ENCODE measurements at places on chromosomes 6 and 20. TPM values are rescaled to one million over a fixed set of nuclear protein-coding genes. Genes with fewer than 3 reads are reported as not detected.

Gene OOEP
- polyA plus RNA-seq: not detected

Gene HIVEP1
- 10.1 TPM for polyA plus RNA-seq

Gene IDH3B
- polyA plus RNA-seq: 166 TPM

Gene TSBP1
- polyA plus RNA-seq: not detected

Gene NINL
- 0.27 TPM for polyA plus RNA-seq

Gene TMEM63B
- polyA plus RNA-seq: 10.3 TPM

Gene RFX6
- polyA plus RNA-seq: not detected

Gene PRKN
- 4.1 TPM for polyA plus RNA-seq

Gene BTBD9
- 15.7 TPM for polyA plus RNA-seq

Gene SLC12A5
- 498 TPM for polyA plus RNA-seq

Gene GUCA1A
- 0.69 TPM for polyA plus RNA-seq

Gene MRAP2
- 2.6 TPM for polyA plus RNA-seq

Gene C6orf52
- polyA plus RNA-seq: 11.5 TPM

Gene SLC22A7
- polyA plus RNA-seq: not detected

Gene GSTA3
- not detected for polyA plus RNA-seq

Gene STX11
- polyA plus RNA-seq: not detected

Gene POU5F1
- not detected for polyA plus RNA-seq

Measured in Purkinje cell (primary cell).